Endothelial cell of umbilical vein (primary cell): ENCODE measurements at places on chromosomes 16 and 17.

GRCh38 chr17:33732116-33732515 is 439.0 kb upstream of the ASIC2 start:
- peak; percentile 1 for DNase-seq

GRCh38 chr16:57255686-57256415 is 10.8 kb downstream of the ARL2BP start:
- peak; percentile 25 for DNase-seq

- no peak for DNase-seq
Observed at GRCh38 chr17:54177606-54178308, 355.0 kb downstream of the KIF2B start.

DNA sequence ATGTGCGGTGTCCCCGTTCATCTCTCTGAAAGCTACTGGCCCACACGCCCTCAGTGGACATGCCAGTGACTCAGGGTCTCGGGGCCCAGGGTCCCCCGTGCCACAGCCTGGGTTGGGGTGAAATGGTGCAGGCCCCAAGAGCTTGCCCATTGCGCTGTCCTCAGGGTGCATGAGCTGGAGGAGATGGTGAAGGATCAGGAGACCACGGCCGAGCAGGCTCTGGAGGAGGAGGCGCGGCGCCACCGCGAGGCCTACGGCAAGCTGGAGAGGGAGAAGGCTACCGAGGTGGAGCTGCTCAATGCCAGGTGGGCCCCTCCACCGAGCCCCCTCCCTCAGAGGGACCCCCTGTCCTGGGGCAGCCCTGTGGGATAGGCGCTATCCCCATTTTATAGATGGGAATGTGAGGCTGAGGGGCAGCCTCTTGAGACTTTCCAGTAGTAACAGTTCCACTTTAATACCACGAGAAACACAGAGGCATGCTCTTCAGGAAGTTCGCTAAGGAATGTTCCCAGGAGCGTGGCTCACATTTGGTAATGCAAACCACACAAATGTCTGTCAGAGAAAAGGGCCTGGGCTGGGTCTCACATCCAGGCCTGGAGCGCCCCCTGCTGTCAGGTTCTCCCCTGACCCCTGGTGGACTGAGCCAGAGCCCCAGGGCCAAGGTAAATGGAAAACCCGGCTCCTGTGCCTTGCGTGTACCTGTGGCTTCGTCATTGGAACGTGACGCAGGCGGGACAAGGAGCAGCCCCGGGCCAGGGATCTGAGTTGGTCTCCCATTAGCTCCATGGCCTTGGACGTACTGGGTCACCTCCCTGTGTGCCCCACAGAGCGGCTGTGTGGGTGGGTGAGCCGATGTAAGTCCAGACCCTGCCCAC is 133.7 kb downstream of the RAB11FIP4 start:
- DNase-seq = peak; percentile 51

DNA sequence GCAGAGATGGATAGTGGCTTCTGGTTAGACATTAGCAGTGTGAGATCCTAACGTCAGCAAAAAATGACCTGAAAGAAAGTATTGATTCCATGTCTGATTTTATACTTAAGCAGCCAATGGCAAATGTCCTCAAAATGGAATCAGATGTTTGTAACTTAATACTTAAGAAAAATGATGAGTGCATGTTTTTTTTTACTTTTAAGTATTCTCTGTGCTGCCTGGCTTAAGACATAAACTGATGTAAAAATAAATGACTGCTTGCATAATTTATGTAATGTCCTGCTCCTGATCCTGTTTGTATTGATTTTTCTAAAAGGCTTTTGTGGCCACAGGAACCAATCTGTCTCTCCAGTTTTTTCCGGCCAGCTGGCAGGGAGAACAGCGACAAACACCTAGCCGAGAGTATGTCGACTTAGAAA is 7.4 kb downstream of the CBFB start:
- no peak for DNase-seq

- DNase-seq = no peak
Observed at GRCh38 chr17:62824290-62825131, 16.4 kb upstream of the MARCHF10 start.

DNA sequence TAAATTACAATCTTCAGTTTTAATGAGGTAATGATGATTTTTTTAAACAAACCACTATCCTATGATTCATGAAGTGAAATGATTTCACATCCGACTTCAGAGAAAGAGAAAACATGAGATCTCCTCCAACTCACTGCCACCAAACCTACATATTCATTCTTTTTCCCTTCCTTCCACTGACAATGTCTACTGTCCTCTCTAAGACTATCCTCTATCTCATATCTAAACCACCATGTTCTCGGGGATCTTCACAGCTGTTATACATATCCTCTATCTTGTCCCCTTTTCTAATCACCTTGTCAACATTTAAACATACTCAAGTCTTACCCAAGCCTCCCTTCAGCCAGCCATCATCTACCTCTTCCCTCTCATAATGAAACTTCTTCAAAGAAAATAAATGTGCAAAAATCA is 53.5 kb downstream of the SMURF2 start:
- DNase-seq = peak; percentile 55

GRCh38 chr17:28255616-28256015 is 63.4 kb upstream of the TMEM97 start:
- DNase-seq = no peak

DNA sequence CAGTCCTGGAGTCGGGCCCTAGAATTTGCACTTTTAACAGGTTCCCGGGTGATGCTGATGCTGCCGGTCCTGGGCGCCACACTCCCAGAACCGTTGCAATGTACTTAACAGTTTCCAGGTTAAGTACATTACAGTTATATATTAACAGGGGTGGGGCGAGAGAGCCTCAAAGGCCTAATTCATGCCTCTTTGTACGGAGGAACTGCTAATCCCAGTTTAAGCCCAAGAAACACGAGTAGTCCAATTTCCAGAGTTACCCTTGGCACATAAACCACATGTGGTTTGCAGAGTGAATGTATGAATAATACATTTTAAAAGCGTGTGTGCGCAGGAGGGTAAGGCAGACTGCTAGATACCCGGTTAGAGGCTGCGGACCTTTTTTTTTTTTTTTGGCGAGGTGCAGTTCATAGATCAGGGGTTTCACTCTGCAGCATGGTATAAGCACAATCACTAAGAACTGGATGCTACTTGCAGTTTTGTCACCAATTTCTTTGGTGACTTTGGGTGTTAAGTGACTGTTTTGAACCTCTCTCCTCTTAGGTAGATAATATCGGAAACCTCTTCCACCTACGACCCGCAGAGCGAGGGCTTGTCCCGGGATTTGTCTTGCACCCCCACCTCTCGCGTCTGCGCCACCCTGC is 713 bp downstream of the COX11 start:
- no peak for DNase-seq

DNA sequence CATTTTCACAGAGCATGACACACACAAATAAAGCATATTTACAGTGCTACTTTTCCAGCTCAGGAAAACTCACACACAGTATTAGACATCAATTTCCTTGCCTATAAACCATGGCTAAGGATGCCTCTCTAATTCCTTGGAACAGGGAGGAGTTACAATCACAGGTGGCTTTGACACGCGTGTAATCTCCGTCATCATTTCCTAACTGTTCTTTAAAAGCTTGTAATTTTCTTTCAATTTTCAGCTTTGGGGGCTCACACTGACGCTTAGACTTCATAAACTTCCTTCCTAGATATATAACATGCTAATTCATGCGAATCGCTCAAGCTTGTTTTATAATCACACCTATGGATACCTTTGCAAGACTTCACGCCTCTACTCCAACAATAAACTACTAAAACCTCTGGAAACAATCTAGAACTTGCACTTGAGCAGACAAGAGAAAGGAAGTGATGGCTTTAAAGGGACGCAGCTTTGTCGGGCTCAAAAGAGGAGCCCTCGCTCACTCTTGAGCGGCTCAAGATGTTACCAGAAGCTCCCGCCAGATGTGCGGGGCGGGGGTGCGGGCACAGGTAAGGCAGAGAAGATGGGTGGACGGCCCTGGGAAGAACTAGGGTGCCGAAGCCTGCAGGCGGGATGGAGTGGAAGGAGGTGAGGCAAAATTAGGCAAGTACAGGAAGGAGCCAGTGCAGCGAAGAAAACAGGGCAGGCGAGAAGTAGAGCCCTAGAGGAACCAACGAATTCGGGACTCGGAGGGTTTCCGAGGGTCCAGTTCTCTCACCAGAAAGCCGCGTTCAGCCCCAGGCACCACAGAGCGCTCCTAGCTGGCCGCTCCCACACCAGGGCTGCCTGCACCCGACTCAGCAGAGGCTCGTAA is 631 bp downstream of the RETREG3 start:
- peak; percentile 40 for DNase-seq

GRCh38 chr16:85634747-85635544 is 21.8 kb downstream of the GSE1 start:
- DNase-seq = no peak

- DNase-seq = no peak
Observed at GRCh38 chr16:61024180-61024900, 1011.9 kb downstream of the CDH8 start.

DNA sequence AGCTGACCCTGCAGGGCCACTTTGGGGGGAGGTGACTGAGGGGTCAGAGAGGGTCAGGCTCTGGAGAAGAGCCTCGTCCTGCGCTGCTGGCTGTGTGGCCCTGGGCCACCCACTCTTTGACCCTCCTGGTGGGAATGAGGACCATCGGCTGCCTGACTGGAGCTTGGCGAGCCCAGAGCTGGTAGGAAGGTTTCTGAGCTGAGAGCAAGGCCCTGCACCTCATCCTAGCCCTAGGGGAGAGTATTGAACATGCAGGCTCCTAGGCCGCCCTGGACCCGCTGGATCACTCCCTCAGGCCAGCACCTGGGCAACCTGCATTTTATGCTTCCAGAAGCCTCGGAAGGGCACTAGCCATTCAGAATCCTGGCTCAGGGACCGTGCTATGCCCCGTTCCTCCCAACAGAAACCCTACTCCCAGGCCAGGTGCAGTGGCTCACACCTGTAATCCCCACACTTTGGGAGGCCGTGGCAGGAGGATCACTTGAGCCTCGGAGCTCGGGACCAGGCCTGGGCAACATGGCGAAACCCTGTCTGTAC is 14.5 kb downstream of the MAP2K3 start:
- no peak for DNase-seq

DNA sequence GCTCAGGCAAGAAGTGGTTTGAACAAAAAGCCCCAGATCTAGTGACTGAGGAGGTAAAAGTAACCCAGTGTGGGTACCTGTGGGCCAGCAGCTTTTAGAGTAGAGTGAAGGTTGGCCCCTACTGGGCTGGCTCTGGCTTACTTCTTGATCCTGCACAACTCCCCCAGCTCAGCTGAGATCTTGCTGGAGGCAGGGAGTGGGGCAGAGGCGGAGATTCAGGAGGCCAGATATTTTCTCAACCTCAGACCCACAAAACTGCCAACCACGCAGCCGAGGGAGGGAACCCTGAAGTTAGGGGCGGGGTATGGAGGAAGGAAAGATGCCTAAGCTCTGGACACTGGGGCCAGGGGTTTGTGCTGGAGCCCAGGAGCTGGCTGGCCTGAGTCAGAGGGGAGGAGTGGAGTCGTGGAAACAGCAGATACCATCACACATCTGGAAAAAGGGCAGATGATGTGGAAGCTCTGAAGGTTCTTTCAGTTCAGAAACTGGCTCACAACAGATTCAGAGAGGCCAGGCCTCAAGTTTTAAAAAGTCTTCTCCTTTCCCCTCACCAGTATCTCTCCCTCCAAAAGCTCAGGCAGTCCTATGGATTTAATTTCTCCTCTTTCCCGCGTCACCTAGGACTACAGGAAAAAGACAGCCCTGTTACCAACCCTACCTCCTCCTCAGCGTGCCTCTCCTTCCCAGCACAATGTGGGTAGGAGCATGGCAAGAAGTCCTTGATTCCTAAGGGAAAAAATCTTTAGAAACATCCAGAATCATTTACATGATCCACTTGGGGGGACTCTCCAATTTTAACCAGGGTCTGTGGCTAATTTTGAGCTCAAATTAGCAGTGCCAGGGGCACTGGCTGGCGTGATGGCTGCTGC is 48.1 kb downstream of the MYO18A start:
- DNase-seq = no peak

- DNase-seq = peak; percentile 84
Observed at GRCh38 chr16:82700541-82701235, 73.9 kb downstream of the CDH13 start.

GRCh38 chr16:29984137-29984763 is 10.6 kb downstream of the TAOK2 start:
- DNase-seq = no peak

DNA sequence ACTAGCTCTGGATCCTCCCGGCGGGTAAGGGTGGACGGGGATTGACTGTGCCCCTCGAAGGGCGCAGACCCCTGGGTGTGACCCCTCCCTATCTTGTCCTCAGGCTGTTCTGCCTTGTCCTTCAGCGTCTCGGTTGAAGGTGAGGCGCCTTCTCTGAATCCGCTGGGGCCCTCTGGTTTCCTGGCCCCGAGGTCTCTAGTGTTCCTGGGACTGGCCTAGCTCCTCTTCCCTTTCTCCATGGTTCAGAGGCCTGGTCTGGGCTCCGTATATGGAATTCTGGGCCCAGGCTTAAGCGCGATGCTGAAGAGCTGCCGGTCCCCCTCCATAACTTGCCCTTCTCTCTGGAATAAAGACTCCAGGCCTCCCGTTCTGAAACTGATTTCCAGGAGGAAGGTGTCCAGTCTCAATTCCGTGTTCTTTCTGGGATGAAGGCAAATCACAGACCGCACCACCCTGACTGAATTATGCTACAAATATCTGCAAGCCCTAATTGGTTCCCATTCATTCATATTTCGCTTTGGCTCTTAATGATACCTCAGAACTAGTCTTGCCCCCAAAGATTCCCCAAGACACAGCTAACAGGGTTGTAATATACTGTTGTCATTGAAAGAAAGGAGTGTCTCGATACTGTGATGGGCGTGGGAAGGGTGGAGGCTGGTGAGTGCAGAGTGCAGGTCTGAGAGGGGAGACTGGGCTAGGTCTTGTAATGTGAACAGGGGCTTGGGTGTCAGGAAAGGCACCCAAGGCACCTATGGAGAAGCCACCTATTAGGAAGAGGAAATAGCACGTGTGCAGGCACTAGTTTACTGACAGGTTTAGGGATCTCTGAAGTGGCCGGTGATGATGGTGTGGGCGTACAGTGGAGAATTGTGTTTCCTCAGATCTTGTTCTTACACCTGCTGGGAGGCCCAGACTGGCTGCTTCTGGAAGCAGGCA is 851 bp downstream of the EDC4 start:
- peak; percentile 34 for DNase-seq

- DNase-seq = no peak
Observed at GRCh38 chr16:84179612-84180320, 7.1 kb downstream of the TAF1C start.

DNA sequence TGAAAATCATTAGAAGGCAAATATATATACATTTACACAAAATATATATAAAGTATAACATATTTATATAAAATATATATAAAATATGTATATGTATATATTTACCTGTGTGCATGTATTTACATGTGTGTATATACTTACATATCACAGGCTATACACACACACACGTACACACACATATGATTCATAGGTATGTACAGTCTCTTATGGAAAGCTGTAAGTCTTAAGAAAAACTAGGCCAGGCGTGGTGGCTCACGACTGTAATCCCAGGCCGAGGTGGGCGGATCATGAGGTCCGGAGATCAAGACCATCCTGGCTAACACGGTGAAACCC is 14.7 kb downstream of the TOM1L2 start:
- no peak for DNase-seq

DNA sequence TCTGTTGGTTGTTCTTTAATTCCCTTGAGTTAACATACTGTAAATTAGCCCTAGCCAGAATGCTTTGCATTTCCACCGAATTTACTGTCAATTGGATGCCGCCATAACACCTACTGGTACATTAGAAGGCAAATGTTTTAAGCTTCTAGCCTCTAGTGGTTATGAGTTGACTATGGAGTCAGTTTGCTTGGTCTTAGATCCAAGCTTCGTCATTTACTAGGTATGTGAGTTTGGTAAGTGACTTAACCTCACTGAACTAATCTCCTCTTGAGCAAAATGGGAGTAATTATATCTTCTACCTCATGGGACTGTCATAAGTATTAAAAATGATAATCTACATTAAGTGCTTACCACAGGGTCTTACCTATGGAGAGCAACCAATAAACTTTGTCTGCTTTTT is 20.4 kb upstream of the CDH11 start:
- no peak for DNase-seq
